Placental epithelial cell (primary cell): ENCODE measurements at places on chromosomes 11 and 22. TPM values are rescaled to one million over a fixed set of nuclear protein-coding genes. Genes with fewer than 3 reads are reported as not detected.

C2CD3 gene
- 15.3 and 17.5 TPM in 2 replicates for total RNA-seq

KIAA1671 gene
- 6.7 and 8.5 TPM in 2 replicates for total RNA-seq

XPNPEP3 gene
- 11.4 and 13.0 TPM in 2 replicates for total RNA-seq

CCDC89 gene
- 7.0 and 12.6 TPM in 2 replicates for total RNA-seq

TIGD3 gene
- total RNA-seq: 0.11 TPM in 1 of 2 replicates, not detected in the other

OR2AG2 gene
- total RNA-seq: 0.11 and 0.39 TPM in 2 replicates

PDGFB gene
- total RNA-seq: 26.5 and 33.0 TPM in 2 replicates

KLHL35 gene
- 3.7 and 5.5 TPM in 2 replicates for total RNA-seq

OR10D3 gene
- total RNA-seq: not detected in 2 replicates

SAA4 gene
- not detected in 2 replicates for total RNA-seq

C22orf15 gene
- total RNA-seq: 0.39 and 0.54 TPM in 2 replicates

NPAS4 gene
- total RNA-seq: not detected in 2 replicates

DEUP1 gene
- 0.39 TPM in 1 of 2 replicates, not detected in the other for total RNA-seq

MRGPRX4 gene
- total RNA-seq: not detected in 2 replicates

MED15 gene
- total RNA-seq: 56.5 and 120 TPM in 2 replicates

SLC5A4 gene
- 0.22 TPM in 1 of 2 replicates, not detected in the other for total RNA-seq

C11orf86 gene
- total RNA-seq: not detected in 2 replicates

TECTA gene
- total RNA-seq: 0.33 and 0.79 TPM in 2 replicates

ENTHD1 gene
- not detected in 2 replicates for total RNA-seq

SYT8 gene
- total RNA-seq: 0.39 and 1.3 TPM in 2 replicates

OPCML gene
- total RNA-seq: 0.33 TPM in 1 of 2 replicates, not detected in the other

GLB1L3 gene
- total RNA-seq: not detected in 2 replicates

RFPL1 gene
- not detected in 2 replicates for total RNA-seq

OSBP2 gene
- 0.11 and 1.2 TPM in 2 replicates for total RNA-seq

LRRN4CL gene
- total RNA-seq: 0.39 and 0.87 TPM in 2 replicates

CDKN1C gene
- total RNA-seq: 139 and 259 TPM in 2 replicates

ELFN2 gene
- not detected in 2 replicates for total RNA-seq

HBD gene
- not detected in 2 replicates for total RNA-seq

CRYBA4 gene
- not detected in 2 replicates for total RNA-seq

SNU13 gene
- total RNA-seq: 68.7 and 69.5 TPM in 2 replicates

SLC29A2 gene
- total RNA-seq: 0.39 and 0.76 TPM in 2 replicates

HEPN1 gene
- 0.22 TPM in 1 of 2 replicates, not detected in the other for total RNA-seq

FERMT3 gene
- 0.39 and 0.43 TPM in 2 replicates for total RNA-seq
